ENCODE measurements at places on chromosomes 11 and 22. TPM values are rescaled to one million over a fixed set of nuclear protein-coding genes. Genes with fewer than 3 reads are reported as not detected.
A peak's percentile ranks its signal among the peaks of the same experiment; 100 is the strongest.

Gene RAPSN
- total RNA-seq: not detected

Gene SOX10
- total RNA-seq: 0.03 TPM

Gene TEX12
- total RNA-seq: not detected

Gene LRRC55
- total RNA-seq: 0.21 TPM

Gene CD3D
- total RNA-seq: not detected

Gene SCUBE2
- total RNA-seq: 0.21 TPM

DNA sequence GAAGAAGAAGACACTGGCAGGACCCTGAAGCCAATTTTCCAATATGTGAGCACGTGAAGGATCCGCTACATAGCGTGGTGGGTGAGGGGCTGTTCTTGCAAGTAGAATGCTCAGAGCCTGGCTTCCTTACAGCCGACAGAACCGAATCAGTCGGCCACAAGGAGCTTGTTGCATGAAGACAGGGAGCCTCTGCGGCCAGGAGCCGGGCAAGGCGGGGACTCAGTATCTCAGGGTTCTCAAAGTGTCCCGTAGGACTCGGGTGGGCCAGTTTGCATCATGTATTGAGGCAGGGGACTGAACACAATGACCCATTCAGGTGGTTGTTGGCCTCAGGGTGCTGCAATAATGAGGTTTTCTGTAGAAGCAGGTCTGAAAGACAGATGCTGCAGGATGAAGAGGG lies 289.5 kb downstream of the NTM start:
- no peaks in the 10 kb centered on the region for H3K36me3 ChIP-seq
- no peak overlapping the region for H3K27ac ChIP-seq
- H3K27me3 ChIP-seq: no peaks in the 10 kb centered on the region
- DNase-seq: no peak

- H3K36me3 ChIP-seq: no peaks in the 10 kb centered on the region
- H3K27me3 ChIP-seq: no peaks in the 10 kb centered on the region
- peaks cover 18% of the 10 kb centered on the region for H3K4me1 ChIP-seq
- no peak overlapping the region for H3K4me3 ChIP-seq
- H3K27ac ChIP-seq: no peak overlapping the region
These were observed 22.1 kb downstream of the GDPD5 start for GRCh38 chr11:75503531-75504099.

GRCh38 chr22:35203583-35203982 lies 53.7 kb upstream of the HMGXB4 start:
- H3K27ac ChIP-seq: no peak overlapping the region
- H3K27me3 ChIP-seq: peaks cover 7% of the 10 kb centered on the region
- no peaks in the 10 kb centered on the region for H3K36me3 ChIP-seq
- H3K4me3 ChIP-seq: no peak overlapping the region
- H3K4me1 ChIP-seq: peaks cover 14% of the 10 kb centered on the region
- DNase-seq: no peak

- no peak overlapping the region for H3K4me3 ChIP-seq
- H3K27ac ChIP-seq: no peak overlapping the region
- DNase-seq: no peak
These were observed 3.5 kb upstream of the OR56A3 start for GRCh38 chr11:5938603-5938965.

GRCh38 chr11:101509922-101510321 lies 73.9 kb downstream of the TRPC6 start:
- H3K27ac ChIP-seq: no peak overlapping the region
- no peaks in the 10 kb centered on the region for H3K36me3 ChIP-seq
- no peaks in the 10 kb centered on the region for H3K27me3 ChIP-seq
- H3K4me3 ChIP-seq: no peak overlapping the region

- H3K27ac ChIP-seq: no peak overlapping the region
- no peaks in the 10 kb centered on the region for H3K27me3 ChIP-seq
- peak; percentile 11 for DNase-seq
- H3K4me1 ChIP-seq: no peaks in the 10 kb centered on the region
- no peaks in the 10 kb centered on the region for H3K36me3 ChIP-seq
These were observed 66.3 kb downstream of the PAK1 start for GRCh38 chr11:77407613-77408012.

- H3K4me3 ChIP-seq: no peak overlapping the region
- no peaks in the 10 kb centered on the region for H3K27me3 ChIP-seq
These were observed 7.2 kb downstream of the DDX10 start for GRCh38 chr11:108672113-108672512.

GRCh38 chr11:61361237-61361740 lies 393 bp downstream of the CYB561A3 start:
- no peaks in the 10 kb centered on the region for H3K27me3 ChIP-seq
- peak overlapping the region; percentile 60 for H3K4me3 ChIP-seq
- peak overlapping the region; percentile 98 for H3K27ac ChIP-seq
- DNase-seq: no peak
- H3K36me3 ChIP-seq: peaks cover 19% of the 10 kb centered on the region
- peaks cover 9% of the 10 kb centered on the region for H3K4me1 ChIP-seq

GRCh38 chr22:28942801-28943500 lies 59.6 kb downstream of the ZNRF3 start:
- peaks cover 52% of the 10 kb centered on the region for H3K4me1 ChIP-seq
- H3K27ac ChIP-seq: peak overlapping the region; percentile 71
- no peak for DNase-seq
- no peaks in the 10 kb centered on the region for H3K36me3 ChIP-seq

GRCh38 chr11:19382131-19382611 lies 141.4 kb upstream of the E2F8 start:
- no peak overlapping the region for H3K4me3 ChIP-seq
- no peak overlapping the region for H3K27ac ChIP-seq
- H3K36me3 ChIP-seq: no peaks in the 10 kb centered on the region
- no peak for DNase-seq

- no peaks in the 10 kb centered on the region for H3K27me3 ChIP-seq
- no peak overlapping the region for H3K27ac ChIP-seq
- H3K4me1 ChIP-seq: no peaks in the 10 kb centered on the region
- DNase-seq: no peak
- no peaks in the 10 kb centered on the region for H3K36me3 ChIP-seq
These were observed 160.2 kb downstream of the KIRREL3 start for GRCh38 chr11:126840201-126840886.

DNA sequence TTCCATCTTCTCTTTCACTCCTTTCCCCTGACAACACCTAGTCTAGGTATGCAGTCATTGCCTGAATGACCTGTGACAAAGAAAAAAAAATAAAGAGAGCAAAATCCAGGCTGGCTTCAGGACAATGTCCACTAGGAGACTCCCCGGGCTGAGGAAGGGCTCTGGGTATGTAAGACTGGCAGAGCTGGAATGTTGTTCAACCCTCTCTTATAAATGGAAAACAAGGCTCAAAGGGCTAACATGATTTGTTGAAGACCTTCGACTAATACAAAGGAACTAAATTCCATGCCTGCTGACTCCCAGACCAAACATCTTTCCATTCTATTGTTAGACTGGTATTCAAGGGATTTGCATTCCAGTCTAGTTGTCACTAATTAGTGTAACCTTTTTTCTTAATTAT lies 122.2 kb downstream of the ARL14EP start:
- H3K27me3 ChIP-seq: no peaks in the 10 kb centered on the region
- H3K27ac ChIP-seq: peak overlapping the region; percentile 49
- peaks cover 22% of the 10 kb centered on the region for H3K4me1 ChIP-seq
- H3K36me3 ChIP-seq: no peaks in the 10 kb centered on the region
- DNase-seq: peak; percentile 49
- no peak overlapping the region for H3K4me3 ChIP-seq

GRCh38 chr22:38298312-38299005 lies 18.8 kb downstream of the CSNK1E start:
- no peaks in the 10 kb centered on the region for H3K4me1 ChIP-seq
- no peak for DNase-seq
- peaks cover 87% of the 10 kb centered on the region for H3K36me3 ChIP-seq
- no peak overlapping the region for H3K27ac ChIP-seq
